Right cardiac atrium (tissue), 5 donors: ENCODE measurements at places on chromosomes 7 and 10. TPM values are rescaled to one million over a fixed set of nuclear protein-coding genes. Genes with fewer than 3 reads are reported as not detected.

CYP3A7 gene
- not detected for total RNA-seq

CALHM3 gene
- not detected for total RNA-seq

FAM180A gene
- 9.9 TPM for total RNA-seq

GRID2IP gene
- 0.20 TPM for total RNA-seq

ZNRF2 gene
- 8.5 TPM for total RNA-seq

AKR1C4 gene
- not detected for total RNA-seq

INA gene
- not detected for total RNA-seq

CCDC136 gene
- 6.9 TPM for total RNA-seq

ECD gene
- 18.8 TPM for total RNA-seq

NKX2-3 gene
- not detected for total RNA-seq

KCNMA1 gene
- total RNA-seq: 6.1 TPM

PNLIPRP3 gene
- total RNA-seq: not detected

PON3 gene
- total RNA-seq: 1.0 TPM

CPA2 gene
- total RNA-seq: 0.67 TPM

RBM20 gene
- 92.0 TPM for total RNA-seq

COA1 gene
- 63.2 TPM for total RNA-seq

UCMA gene
- not detected for total RNA-seq

OSBPL3 gene
- 9.0 TPM for total RNA-seq

OR2A7 gene
- 0.40 TPM for total RNA-seq

ALKBH4 gene
- 7.9 TPM for total RNA-seq

HTR5A gene
- total RNA-seq: not detected

SLC35B4 gene
- total RNA-seq: 8.3 TPM

OPN1SW gene
- not detected for total RNA-seq

MSMB gene
- not detected for total RNA-seq

EBF3 gene
- total RNA-seq: 4.4 TPM

PNLIPRP1 gene
- total RNA-seq: not detected

SYT15B gene
- total RNA-seq: 0.79 TPM

FANK1 gene
- total RNA-seq: 0.44 TPM

SPDYE2 gene
- total RNA-seq: not detected

ZFAND4 gene
- 20.6 TPM for total RNA-seq

FOXI2 gene
- total RNA-seq: 0.06 TPM

LIPM gene
- not detected for total RNA-seq

SEMA3A gene
- total RNA-seq: 13.1 TPM

CYP2E1 gene
- 0.80 TPM for total RNA-seq

ARPC1A gene
- 125 TPM for total RNA-seq

SPDYE5 gene
- total RNA-seq: not detected

CTNNA3 gene
- total RNA-seq: 67.7 TPM

LRRC61 gene
- total RNA-seq: 5.7 TPM
